ENCODE measurements at places on chromosomes 2 and 18.
A peak's percentile ranks its signal among the peaks of the same experiment; 100 is the strongest.

DNA sequence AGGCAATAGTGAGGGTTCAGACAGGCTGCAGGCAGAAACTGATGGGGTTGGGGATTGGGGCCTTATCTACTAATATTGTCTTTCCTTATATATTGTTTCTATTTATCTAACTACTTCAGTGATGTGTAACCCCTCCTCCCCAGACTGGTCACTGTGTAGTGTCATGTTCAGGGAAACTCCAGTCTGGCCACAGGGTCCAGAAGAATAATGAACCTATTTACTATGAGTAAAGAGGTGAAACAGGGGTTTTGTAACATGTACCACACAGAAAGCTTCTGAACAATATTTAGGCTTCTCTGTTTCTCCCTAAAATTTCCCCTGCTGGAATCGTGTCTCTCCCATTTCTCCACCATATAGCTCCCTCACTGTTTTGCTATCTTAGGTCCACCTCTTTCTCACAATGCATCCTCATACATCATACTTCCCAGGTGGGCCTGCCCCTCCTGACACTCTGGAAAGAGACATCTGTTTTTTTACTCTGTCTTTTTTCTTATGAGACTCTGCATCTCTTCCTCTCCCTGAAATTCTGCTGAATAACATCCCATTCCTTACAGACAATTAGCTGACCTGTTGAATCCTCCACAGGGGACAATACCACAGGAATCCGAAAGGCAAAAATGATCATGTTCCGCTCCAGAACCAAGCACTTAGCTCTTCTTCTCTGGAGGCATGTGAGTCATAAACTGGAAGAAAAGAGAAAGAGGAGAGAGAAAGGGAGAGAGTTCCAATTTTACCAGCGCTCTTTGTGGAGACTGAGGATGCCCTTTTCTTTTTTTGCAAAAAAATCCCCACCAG lies 154.8 kb downstream of the ZEB2 start:
- no peak for DNase-seq

GRCh38 chr2:234544659-234545611 lies 48.1 kb upstream of the ARL4C start:
- DNase-seq: peak; percentile 68

- no peak for DNase-seq
Measured at GRCh38 chr2:121810959-121811853, 55.8 kb downstream of the TSN start.

- no peak for DNase-seq
Measured at GRCh38 chr2:168632709-168633121, 169.7 kb upstream of the NOSTRIN start.

- DNase-seq: no peak
Measured at GRCh38 chr2:135893374-135893794, 17.1 kb upstream of the MCM6 start.

GRCh38 chr2:7725171-7725849 lies 808.1 kb downstream of the RNF144A start:
- DNase-seq: no peak

- no peak for DNase-seq
Measured at GRCh38 chr2:172833898-172834297, 98.3 kb downstream of the RAPGEF4 start.

DNA sequence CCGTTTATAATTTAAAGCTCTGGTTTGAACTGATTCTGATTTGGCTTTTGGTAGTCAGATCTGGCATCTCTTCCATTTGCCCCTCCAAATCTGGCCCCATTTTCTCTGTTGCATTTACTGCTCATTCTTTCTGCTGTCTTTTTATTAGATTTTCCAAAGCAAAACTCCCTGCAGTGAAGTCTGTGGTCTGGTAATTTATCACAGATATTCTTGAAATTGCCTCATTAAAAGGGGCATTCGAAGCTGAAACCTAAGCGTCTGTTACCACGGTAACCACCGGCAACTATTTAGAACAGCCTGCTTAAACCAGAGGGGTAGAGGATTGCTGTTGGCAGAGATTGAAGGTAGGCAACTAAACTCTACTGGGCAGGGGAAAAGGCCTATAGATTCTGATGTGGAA lies 111.5 kb upstream of the UPP2 start:
- no peak for DNase-seq

- no peak for DNase-seq
Measured at GRCh38 chr2:70735071-70735470, 32.9 kb downstream of the ADD2 start.

DNA sequence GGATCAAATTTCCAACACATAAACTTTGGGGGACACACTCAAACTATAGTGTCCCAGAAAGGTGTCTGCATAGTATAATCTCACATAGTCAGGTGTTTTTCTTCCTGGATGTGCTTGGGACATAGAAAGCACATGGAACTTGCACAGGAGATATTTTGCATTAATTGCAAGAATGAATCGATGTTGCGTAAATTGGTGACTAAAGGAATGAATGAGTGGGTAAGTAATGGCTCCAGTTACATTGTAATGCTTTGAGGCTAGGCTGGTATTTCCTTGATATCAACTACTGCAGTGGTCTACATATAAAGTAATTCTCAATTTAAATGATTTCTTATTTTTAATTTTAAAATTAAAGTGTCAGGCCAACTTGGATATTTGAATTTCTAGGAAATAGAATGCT lies 53.4 kb downstream of the SH3RF3 start:
- DNase-seq: no peak

DNA sequence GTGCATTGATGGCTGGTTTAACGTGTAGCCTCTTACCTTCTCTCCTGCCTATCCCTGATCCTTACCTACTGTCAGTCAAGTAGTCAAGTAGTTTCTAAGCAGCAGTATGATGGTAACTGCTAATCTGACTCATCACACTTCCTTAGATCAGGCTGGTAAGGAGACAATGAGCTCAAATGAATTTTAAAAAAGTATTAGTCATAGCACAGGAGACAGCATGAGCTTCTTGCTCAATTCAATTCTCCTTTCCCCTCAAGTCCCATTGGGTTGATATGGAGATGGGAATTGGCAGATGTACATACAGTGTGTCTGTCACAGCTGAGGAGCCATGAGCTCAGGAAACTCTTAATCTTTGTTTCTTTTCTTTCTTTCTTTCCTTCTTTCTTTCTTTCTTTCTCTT lies 799.7 kb downstream of the LRP1B start:
- no peak for DNase-seq

- DNase-seq: no peak
Measured at GRCh38 chr2:23100406-23100805, 284.6 kb upstream of the KLHL29 start.

DNA sequence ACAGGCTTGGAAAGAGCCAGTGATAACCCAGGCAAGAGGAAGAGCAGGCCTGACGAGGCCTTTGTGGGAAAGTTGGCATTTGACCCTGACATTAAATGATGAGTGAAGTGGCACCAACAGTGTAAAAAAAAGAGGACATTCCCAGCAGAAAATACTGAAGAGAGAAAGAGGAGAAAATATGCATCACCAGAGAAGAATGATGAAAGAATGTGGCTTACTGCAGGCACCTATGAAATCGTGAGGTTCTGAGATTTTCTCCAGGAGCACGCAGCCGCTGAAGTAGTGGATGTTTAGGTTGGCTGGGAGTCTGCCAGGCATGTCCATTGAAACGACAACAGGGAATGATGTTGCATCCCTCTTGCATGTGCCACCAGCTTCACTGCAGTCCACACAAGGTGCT lies 13.8 kb downstream of the EHD3 start:
- no peak for DNase-seq

DNA sequence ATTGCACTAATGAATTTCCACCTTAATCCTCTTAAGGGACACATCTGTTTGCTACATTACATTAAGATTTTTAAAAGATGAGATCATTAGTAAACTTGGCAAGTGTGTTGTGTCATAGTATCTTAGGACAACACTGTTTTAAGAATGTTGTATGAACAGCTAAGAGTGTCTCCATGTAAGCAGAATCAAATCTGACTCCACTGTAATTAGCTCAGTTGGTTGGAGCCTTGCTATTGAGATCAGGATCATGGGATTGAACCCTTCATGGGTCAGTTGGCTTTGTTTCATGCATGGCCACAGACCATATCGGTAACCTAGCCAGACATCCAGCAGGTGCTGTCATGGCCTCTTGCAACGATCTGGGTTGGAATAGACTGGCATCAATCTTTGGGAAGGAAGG lies 5.2 kb downstream of the FHOD3 start:
- DNase-seq: no peak

DNA sequence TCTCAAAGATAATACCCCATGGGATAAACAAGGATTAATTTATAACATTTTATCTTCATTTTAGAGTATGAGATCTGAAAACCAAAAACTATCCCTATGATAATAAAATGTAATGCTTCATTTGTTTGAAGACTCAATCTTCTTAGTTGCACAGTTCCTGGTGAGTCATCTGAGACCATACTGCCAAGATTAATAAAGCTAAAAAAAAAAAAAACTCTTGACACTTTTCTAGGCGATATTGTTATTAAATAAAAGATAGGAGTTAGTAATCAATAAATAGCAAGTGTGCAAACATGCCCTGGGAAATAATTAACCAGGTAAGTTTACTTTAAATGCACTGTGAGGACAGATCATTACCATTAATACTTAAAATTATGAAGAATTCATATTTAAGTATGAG lies 83.9 kb downstream of the RPE start:
- DNase-seq: no peak

DNA sequence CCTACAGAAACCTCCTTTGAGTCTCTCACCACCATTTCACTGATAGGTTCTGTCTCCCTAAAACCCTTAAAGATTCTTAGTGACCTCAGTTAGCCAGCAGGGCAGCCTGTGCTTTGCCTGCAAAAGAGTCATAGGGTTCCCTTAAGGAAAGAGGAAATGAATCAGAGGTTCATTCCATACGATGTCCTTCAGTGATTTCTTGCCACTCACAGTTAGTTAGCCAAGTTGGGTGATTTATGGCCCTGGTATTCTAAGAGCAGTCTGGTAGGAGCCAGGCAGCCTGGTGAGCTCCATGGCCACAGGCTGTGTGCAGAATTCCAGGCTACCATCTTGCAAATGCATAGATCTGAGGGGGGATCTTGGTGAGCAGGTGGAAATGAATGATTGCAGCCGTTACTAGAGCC lies 18.7 kb upstream of the CCBE1 start:
- no peak for DNase-seq

GRCh38 chr18:49562481-49563129 lies 748 bp downstream of the LIPG start:
- DNase-seq: no peak

GRCh38 chr2:230697676-230698075 lies 15.0 kb upstream of the CAB39 start:
- DNase-seq: no peak

DNA sequence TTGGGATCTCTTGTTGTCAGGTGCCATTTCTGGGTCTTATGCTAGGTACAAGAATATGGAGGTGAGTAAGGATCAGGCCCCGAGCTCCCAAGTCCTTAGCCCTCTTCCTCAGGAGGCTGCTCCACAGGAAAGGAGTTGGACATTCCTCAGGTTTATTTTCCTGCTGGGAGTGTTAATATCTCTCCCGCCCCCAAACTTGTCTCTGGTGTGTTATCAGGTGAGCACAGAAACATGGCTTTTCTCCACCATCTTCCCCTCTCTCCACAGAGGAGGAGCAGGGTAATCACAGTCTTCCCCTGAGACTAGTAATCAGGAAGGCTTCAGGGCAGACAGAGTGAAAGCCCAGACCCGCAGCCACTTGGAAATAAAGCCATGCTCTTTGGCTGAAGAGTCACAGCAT lies 73.3 kb upstream of the CAPN13 start:
- no peak for DNase-seq

GRCh38 chr18:13372531-13372951 lies 154.0 kb downstream of the LDLRAD4 start:
- no peak for DNase-seq

GRCh38 chr2:3254442-3254941 lies 123.1 kb downstream of the EIPR1 start:
- no peak for DNase-seq

DNA sequence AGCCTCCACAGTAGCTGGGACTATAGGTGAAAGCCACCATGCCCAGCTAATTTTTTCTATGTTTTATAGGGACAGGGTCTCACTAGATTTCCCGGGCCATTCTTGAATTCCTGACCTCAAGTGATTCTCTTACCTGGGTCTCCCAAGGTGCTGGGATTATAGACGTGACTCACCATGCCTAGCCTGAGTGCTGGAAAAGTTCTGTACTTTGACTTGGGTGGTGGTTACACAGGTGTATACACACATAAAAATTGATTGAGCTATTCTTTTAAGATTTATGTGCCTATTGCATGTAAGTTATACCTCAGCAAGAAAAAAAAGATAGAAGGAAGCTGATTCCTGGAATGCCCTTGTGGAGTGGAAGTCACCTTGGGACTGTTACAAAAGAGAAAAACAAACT lies 34.8 kb upstream of the KCNF1 start:
- no peak for DNase-seq

DNA sequence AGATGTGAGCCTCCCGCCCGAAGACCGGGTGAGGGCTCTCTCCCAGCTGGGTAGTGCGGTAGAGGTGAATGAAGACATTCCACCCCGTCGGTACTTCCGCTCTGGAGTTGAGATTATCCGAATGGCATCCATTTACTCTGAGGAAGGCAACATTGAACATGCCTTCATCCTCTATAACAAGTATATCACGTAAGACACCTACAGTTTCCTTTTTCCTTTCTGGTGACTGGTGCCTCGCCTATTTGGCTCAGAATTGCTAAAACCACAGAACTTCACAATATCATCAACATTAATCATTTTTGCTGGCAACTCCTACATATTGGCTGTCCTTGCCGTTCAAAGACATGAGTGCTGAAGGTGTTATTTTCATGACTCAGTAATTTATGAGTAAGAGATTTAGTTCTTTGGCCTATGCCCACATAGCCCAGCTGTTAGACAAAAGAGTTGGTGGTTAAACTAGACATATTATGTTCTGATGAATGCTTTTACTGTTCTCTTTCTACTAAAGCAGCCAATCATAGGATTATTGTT lies 2.2 kb downstream of the STAMBP start:
- no peak for DNase-seq

DNA sequence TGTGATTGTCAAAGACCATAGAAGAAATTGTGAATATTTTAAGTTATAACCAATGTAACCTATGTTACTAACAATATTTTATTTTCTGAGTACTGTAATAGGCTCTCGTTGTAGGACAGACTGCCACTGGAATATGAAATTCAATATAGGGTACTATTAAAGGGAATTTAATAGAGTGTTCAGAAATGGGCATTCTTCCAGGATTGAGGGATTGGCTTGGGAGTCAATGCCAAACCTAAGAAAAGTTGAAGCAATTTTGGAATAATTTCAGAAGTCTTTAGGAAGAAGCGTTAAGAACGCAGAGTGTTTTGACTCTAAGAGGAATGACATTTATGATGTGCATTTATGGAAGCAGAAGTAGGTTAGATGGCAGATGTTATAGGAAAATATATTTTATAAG lies 79.0 kb downstream of the ACVR2A start:
- DNase-seq: no peak

GRCh38 chr2:145268931-145269330 lies 749.0 kb upstream of the ZEB2 start:
- no peak for DNase-seq

- no peak for DNase-seq
Measured at GRCh38 chr2:121263996-121264715, 20.8 kb downstream of the TFCP2L1 start.

All from effector CD4-positive, alpha-beta T cell (primary cell).